ENCODE measurements at places on chromosomes 4 and X.

DNA sequence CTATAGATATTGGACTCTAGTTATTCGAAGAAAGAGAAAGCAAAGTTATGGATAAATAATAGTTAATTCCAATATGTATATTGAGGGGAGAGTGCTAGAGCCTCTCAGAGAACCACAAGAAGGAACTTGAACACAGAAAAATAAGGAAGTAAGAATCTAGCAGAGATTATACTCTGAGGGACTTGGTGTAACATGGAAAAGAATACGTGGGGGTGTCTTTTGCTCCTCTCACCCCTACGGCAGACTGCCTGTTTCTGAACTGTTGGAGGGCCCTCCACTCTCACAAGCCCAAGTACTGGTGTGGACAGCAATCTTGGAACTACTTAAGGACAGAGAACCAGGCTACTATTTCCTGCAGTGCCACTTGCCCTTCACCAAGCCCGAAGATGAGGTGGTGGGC, 1174.4 kb upstream of the PCDH10 start:
- DNase-seq: no peak

DNA sequence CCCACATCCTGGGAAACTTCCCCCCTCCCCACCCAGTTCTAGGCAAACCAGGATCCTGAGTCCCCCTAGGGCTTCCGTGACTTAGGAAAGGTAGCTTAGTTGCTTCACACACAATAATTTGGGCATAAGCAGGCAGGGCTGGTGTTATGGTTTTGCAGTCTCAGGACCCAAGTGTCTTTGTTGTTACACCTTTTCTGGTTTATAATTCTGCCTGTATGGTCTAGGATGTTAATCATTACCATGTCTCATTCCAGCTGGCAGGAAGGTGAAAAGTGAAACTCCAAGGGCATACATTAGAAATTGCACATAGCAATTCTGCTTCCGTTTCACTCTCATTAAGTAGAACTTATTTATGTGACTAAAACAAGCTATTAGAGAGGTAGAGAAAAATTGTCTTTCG, 16.8 kb downstream of the UGT8 start:
- no peak for DNase-seq

- DNase-seq: no peak
These were observed at the start of the genes KIF4A and PDZD11 for GRCh38 chrX:70289793-70290770. KIF4A (plus strand) TSS chrX:70290104; CDS start chrX:70290459, 355 bp downstream. PDZD11 (minus strand) TSS chrX:70289927; CDS start chrX:70289341, 586 bp downstream.

DNA sequence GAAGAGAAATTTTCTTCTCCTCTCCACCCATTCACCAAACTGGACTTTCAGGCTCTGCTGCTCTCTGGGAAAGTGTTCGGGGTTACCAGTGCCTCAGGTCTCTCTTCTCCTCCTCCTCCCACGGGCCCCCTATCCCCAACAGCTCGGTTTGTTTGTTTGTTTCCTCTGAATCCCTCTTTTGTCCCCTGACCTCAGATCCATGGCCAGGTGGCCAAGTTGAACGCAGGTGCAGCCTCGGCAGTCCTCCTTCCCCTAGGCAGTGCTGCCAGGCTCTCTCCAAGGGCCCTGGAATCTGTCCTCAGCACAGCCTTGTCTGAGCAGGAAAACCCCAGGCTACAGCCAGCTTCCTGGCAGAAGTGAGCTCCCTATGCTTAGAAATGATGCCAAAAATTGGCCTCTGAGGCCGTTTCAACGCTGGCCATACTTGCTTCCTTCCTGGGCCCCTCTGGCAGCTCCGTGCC, 60.0 kb downstream of the FHDC1 start:
- DNase-seq: peak; percentile 80

GRCh38 chr4:143260750-143261149, 75.9 kb upstream of the GAB1 start:
- DNase-seq: no peak

- DNase-seq: no peak
These were observed 447.1 kb downstream of the AFF2 start for GRCh38 chrX:148947399-148947975.

DNA sequence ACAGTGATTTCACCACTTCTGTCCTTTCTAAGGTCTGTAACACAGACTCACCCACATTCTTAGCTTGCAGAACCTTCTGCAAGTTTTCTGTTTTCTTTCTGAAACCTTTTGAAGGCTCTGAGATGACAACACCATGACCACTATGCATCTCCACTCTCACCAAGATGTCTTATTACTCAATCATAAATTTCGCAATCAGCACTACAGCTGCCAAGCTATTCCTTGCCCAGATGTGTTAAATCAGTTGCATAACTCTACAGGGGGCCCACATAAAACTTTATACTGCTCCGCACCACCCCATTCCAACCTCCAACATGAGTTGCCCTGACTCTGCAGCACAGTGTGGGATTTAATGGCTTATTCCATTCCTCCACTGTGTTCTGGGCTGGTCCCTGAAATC, 229.9 kb downstream of the COL25A1 start:
- DNase-seq: no peak

DNA sequence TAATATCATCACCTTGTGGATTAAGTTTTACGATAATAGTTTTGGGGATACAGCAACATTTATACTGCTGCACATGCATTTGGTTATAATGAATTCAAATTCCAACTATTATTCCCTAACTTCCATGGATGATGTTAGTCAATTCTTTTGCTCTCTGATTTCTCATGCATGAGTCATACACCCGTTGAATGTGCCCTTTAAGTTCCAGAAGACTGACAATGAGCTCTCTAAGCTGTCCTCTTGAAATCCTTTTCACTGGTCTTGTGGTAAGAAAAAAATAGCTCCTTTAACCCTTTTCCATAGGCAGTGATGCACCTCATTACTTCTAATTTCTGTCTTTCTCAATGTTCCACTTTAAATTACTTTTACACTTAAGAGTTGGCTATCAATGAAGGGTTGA, 1095.2 kb upstream of the POU3F4 start:
- no peak for DNase-seq

DNA sequence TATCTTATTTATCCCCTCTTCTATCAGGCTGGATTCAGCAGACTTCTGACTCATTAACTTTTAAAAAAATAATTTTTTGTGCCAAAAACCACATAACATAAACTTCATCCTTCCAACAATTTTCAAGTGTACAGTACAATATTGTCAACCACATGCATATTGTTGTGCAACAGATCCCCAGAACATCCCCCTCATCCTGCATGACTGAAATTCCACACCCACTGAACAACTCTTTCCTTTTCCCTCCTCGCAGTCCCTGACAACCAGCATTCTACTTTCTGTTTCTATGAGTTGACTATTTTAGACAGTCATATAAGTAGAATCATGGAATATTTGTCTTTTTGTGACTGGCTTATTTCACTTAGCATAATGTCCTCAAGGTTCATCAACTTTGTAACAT, 2.2 kb upstream of the MID2 start:
- no peak for DNase-seq

DNA sequence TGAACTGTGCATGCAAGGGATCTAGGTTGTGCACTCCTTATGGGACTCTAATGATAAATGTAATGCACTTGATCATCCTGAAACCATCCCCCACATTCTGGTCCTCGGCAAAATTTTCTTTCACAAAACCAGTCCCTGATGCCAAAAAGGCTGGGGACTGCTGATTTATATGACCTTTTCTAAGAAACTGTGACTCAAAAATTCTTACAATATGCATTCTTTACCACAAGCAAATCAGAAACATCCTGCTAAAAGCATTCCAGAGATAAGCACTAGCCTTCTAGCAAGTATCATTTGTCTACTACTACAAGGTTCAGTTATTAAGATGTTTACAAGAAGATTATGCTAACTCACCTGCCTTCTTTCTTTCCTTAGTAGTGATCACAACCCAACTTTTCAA, 166.5 kb upstream of the PCDH7 start:
- DNase-seq: no peak

DNA sequence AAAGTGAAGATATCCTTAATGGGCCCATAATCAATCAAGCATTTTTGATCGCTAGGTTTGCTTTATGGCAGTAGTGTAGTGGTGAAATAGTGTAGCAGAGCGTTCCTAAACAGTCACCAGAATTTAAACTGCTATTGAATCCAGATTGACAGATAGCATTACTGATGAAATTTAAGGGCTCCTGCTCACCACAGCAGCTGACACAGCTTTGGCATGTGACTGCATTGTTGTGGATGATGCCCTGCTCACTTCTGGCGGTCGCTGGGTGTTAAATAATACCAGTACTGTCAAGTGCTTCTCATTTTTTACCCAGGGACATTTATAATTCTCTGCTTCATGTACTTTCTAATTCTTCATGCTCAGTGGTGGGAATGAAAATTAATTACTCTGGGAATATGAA, 102.0 kb upstream of the ARHGAP24 start:
- DNase-seq: no peak

DNA sequence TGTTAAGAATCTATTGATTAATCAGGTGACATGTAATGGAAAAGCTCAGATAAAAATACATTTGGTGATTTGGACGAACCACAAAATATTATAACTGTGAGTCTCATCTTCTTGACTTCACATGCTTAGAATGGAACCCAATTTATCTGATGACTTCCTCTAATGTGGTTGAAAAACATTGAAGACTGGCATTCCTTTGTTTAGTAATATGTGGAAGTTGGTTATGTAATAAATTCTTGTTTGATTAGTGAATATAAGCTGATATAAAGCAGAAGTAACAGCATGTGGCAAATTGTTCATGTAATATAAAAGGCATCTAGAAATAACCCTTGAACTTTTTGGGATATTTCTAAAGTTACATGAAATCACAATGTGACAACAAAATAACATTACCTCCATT, 9.7 kb downstream of the GIMD1 start:
- no peak for DNase-seq

GRCh38 chrX:15512401-15512965, 11.9 kb downstream of the BMX start:
- no peak for DNase-seq

GRCh38 chr4:54118850-54119589, 19.1 kb downstream of the GSX2 start:
- no peak for DNase-seq

DNA sequence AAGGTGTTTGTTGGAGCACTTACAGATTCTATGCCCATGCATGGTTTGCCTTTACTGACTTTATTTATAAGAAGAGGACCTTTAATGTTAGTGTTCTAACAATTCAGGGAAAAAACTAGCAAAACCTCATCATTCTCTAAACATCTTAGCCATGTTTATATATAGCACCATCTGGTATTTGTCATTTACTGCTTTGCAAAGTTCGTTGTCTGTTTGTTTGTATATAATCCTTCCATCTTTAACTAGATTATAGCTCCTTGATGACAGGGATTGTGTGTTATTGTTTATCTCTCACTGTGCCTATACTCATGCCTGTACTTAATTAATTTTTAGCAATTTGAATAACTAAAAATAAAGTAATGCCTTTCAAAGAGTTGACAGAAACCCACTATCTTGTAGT, 170.6 kb upstream of the PACRGL start:
- no peak for DNase-seq

- no peak for DNase-seq
These were observed 19.7 kb upstream of the PNPLA4 start for GRCh38 chrX:7946960-7947359.

GRCh38 chr4:145545538-145546174, 64.0 kb downstream of the SMAD1 start:
- no peak for DNase-seq

DNA sequence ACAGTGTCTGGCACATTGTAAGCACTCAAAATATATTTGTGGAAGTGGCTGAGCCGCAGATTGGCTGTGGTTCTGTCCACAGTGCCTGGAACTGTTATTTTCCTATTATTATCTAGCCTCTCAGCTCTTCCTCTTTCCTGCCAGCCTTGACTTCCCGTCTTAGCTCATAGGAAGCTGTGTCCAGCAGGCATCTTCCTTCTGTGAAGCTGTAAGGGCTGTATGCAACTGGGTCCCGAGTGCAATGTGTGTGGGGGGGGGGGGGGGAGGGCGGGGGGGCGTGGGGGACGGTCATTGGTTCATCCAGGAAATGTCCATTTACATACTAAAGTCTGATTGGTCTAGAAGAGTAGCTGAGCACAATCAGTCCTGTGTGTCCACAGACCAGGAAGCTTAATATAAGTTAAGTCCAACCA, 210.7 kb downstream of the PDGFRA start:
- DNase-seq: no peak
